ENCODE measurements at places on chromosomes 5 and 9. TPM values are rescaled to one million over a fixed set of nuclear protein-coding genes. Genes with fewer than 3 reads are reported as not detected.

DNA sequence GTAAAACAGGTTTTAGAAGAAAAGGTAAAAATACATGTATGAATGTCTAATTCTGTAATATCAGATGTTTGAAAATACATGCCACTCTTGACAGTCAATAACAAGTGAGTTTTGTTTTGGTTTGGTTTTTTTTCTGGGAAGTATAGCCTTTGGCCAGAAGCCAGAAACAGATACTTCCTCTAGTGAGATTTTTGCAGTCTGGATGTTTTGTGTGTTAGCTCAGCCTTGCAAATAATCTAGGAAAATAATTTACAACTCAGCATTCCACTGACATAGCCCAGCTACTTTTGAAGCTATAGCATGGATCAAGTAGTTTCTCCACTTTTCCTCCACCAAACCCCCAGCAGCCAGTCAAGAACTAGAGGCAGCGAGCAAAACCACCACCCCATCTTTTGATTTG is 56.7 kb downstream of the SLC1A1 start:
- no peak for DNase-seq

DNA sequence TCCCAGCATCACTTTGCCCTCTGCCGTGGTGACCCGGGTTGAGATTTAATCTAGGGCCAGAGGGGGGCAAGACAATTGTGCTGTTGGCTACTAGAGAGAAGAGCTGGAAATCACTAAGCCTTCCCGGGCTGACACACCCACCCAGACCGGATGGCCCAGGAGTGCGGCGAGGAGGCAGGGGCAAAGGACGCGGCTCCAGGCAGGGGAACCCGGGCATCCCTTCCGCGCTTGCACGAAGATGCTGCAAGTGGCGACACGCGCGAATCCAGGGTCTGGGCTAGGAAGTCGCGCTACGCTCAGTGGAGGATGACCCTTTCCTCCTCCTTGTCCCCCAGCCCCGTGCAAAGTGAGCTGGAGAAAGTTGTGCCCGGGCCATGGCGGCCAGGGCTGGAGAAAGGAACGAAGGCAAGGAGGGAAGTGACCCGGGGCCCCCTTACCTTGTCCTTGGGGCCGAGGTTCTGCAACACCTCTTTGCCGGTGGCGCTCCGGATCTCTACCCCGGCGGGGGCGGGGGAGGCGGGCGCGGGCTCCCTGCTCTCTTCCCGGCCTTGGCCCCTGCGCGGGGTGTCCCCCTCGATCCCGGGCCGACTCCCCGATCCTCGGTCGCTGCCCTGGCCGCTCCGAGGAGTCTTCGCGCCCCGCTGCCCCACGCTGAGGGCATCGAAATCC is 693 bp downstream of the DPYSL3 start:
- peak; percentile 69 for DNase-seq

DNA sequence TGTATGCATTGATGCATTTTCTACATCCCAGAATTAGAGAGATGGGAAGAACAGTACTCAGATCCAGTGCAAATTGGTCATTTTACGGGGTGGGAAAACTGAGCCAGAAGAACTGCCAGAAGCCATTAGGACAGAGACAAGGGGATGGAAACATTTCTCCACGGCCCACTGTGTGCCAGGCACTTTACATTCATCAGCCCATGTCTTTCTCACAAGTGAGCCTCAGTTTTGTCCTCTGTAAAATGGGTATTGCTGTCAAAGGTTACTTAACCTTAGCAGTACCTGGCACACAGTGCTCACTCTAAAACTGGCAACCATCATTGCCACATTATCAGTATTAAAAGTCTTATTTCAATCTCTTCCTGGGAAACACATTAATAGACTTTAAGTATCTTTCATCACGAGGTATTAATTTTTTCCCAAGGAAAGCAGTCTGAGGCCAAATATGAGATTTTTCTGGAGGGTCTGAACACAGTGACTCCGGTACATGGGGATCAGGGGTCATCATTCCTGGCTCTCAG is 5.2 kb downstream of the DUSP1 start:
- no peak for DNase-seq

SEC61B gene
- polyA plus RNA-seq = 328 TPM

DNA sequence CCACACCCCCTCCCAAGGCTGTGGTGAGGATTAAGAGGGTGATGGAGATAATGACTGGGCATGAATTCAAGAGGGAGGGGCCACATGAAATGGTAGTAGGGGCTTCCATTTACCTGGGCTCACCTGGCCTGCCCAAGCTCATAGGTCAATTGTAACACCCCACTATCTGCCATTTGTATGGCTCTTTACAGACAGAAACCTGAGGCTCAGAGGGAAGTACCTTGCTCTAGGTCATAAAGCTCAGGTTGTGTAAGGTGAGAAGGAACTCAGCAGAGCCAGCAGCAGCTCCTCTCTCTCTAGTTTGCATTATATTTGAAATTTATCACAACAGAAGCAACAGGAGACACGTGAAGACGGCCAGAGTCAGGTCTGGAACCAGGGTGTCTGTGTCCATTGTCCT is 133.4 kb upstream of the ALDH1B1 start:
- no peak for DNase-seq

- no peak for DNase-seq
Measured at GRCh38 chr9:85408494-85408893, 333.3 kb downstream of the AGTPBP1 start.

GRCh38 chr5:91219803-91220371 is 163.2 kb downstream of the ARRDC3 start:
- peak; percentile 17 for DNase-seq

FREM1 gene
- polyA plus RNA-seq = 17.0 TPM

- DNase-seq = no peak
Measured at GRCh38 chr9:127794001-127794791, 8.4 kb downstream of the CDK9 start.

DNA sequence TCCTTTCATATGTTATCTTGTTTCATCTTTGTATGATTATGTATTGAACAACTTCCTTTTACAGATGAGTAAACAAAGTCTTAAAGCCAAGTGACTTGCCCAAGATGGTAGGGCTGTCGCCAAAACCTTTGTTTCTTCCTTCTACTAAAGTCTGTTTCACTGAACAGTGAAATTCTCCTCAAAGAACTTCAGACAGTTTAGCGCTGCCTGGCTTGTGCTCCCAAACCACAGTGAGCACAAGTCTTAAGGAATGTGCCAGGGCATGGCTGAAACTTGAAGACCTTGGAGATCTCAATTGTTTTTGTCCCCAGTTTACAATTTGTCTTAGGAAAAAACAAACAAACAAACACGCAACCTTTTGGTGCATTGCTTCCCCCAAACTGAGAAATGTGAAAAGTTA is 273.5 kb downstream of the CRB2 start:
- no peak for DNase-seq

- no peak for DNase-seq
Measured at GRCh38 chr9:19022206-19022605, 10.8 kb downstream of the SAXO1 start.

DNA sequence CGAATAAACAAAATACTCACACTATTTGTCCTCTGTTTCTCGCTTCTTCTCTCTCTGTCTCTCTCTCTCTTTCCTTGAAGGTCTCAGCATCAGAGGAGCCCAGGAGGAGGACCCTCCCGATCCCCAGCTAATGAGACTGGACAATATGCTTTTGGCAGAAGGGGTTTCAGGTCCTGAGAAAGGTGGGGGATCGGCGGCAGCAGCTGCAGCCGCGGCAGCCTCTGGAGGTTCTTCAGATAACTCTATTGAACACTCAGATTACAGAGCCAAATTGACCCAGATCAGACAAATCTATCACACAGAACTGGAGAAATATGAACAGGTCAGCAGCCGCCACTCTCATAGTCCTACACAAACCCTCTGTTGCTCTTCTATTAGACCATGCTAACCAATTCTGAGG is 168.4 kb downstream of the PBX3 start:
- DNase-seq = no peak

GRCh38 chr9:120032639-120033038 is 547.3 kb downstream of the CDK5RAP2 start:
- no peak for DNase-seq

UGCG gene
- 20.8 TPM for polyA plus RNA-seq

SPATA31E1 gene
- not detected for polyA plus RNA-seq

- no peak for DNase-seq
Measured at GRCh38 chr9:78871452-78872331, 574.8 kb downstream of the PSAT1 start.

DNA sequence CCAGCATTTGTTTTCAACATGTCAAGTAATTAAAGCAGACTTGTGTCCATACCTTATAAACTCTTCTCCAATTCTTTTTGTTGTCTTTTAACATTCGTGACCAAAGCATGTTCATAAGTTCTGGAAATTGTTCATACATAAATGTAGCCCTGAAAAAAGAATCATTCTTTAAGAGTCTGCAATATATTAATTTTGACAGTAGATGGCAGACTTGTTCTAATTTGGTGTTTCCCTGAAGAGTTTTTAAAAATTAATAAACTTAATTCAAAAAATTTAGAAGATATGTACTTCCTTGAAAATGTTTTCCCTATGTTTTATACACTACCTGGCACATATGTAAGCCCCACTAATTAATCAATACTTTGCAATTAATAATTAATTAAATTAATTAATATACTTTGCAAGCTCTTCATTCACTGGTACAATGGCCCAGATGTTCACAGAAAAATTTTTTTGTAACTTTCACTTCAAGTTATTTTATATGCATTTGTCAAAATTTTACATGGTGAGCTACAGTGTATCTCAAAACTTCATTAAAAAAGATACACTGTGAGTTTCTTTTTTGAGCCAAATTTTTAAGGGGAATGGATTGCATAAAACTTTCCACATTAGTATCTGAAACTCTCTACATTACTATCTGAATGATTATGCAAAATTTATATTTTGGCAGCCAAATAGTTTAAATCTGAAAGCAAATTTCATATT is 42.1 kb downstream of the CLINT1 start:
- DNase-seq = no peak

- DNase-seq = no peak
Measured at GRCh38 chr5:65326922-65327321, 154.8 kb downstream of the ADAMTS6 start.

GRCh38 chr5:59473611-59474010 is 419.9 kb downstream of the PDE4D start:
- no peak for DNase-seq

- DNase-seq = peak; percentile 82
Measured at GRCh38 chr5:123671042-123671441, 159.1 kb downstream of the CSNK1G3 start.

DNA sequence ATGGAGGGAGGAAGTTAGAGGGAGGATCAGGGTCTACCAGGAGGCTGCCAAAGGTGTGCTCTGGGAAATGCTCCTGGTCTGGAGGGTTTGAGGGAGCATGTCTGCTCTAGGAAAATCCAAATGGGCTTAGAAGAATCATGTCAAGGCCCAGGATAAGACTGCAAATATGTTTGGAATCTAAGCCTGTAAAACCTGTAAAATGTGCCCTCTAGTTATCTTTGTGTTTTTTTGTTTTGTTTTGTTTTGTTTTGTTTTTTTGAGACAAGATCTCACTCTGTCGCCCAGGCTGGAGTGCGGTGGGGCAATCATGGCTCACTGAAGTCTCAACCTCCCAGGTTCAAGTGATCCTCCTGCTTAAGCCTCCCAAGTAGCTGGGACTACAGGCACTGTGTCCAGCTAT is 135.4 kb downstream of the FGF1 start:
- no peak for DNase-seq

GRCh38 chr9:111839387-111839786 is 44.6 kb upstream of the SHOC1 start:
- DNase-seq = no peak

- no peak for DNase-seq
Measured at GRCh38 chr5:73954381-73954780, 328.4 kb downstream of the ARHGEF28 start.

SPATA31A3 gene
- polyA plus RNA-seq = not detected

DNA sequence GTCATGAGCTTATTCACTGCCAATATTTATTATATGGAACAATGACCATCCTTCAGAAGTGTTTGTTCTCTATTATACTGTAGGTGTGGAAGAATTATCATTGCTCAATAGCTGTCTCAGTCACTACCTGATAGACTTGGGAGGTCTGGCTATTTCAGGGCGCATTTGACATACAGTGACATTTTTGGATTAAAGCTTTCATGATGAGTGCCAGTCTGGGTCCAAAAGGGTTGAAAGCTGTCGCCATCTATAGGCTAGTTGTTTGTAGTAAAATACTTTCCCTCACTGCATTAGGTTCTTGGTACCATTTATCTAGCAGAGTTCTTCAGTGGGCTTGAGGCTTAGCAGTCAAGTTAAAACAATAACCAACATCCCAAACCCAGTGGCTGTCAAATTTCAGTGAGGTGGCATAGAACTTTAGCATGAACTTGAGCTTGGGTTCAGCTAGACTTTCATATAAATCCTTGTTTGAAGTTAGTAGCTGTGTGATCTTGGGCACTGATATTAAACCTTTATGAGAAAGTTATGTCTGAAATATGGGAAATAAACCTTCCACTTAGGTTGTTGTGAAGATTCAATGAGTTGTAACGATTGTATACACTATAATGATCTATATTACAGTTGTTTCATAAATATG is 110.5 kb upstream of the CDKN2B start:
- no peak for DNase-seq

RETREG1 gene
- 53.6 TPM for polyA plus RNA-seq

COX7C gene
- 2,170 TPM for polyA plus RNA-seq

- DNase-seq = peak; percentile 48
Measured at GRCh38 chr9:116646661-116647514, 40.2 kb upstream of the TRIM32 start.

PLAC8L1 gene
- not detected for polyA plus RNA-seq

DNA sequence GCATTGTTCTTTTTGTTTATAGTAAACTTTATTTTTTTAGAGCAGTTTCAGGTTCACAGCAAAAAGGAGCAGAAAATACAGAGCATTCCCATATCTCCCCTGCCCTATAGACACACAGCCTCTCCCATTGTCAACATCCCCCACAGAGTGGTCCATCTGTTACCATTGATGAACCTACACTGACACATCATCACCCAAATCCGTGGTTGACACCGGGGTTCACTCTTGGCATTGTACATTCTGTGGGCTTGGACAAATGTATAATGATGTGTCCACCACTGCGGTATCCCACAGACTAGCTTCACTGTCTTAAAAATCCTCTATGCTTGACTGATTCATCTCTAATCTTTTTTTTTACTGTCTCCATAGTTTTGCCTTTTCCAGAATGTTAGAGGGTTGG is 120.7 kb upstream of the SPATA31C2 start:
- no peak for DNase-seq

DNA sequence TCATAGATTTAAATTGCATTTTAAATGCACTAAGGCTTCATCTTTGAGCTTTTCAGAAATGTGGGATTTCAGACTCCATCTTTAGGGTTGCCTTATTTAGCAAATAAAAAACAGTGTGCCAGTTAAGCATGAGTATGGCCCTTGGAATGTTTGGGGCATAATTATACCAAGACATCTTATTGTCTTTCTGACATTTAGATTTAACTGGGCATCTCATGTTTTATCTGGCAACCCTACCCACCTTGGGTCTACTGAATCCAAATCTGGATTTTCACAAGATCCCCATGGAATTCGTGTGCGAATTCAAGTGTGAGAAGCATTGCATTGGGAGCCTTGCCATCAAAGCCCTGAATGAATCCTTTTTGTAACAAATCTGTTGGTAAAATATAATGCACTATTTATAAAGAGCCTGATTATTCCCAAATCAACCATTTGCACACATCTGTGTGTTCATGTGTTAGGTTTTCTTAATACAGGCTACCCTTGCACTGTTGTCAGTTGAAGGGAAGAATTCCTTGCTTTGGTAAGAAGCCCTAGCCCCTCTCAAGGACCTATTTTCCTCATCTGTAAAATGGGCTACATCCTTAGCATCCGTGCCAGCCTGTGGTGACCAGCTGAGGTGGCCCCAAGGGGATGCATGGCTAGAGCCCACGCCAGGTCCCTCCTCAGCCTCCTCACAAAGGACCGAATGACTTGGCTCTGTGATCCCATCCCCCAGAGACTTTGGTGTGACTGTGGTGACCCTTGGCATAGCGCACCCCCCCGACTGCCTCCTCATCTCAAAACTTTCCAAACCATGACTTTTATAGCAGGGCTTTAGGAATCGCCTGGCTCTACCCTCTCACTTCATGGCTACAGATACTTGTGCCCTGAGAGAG is 8.1 kb downstream of the GSN start:
- no peak for DNase-seq

LTC4S gene
- polyA plus RNA-seq = 20.1 TPM
